Transverse colon (tissue), 4 donors: ENCODE measurements at places on chromosomes 5 and 9. TPM values are rescaled to one million over a fixed set of nuclear protein-coding genes. Genes with fewer than 3 reads are reported as not detected.

HDHD3 gene
- total RNA-seq, result 156 TPM

ZNF483 gene
- 4.1 TPM for total RNA-seq

FCN2 gene
- not detected for total RNA-seq

PCDHA7 gene
- total RNA-seq, result not detected

LHX2 gene
- total RNA-seq, result not detected

GLRA1 gene
- total RNA-seq, result not detected

VCAN gene
- total RNA-seq, result 9.4 TPM

TSC1 gene
- 50.7 TPM for total RNA-seq

MLANA gene
- total RNA-seq, result not detected

FAM153A gene
- total RNA-seq, result 0.14 TPM
